Amniotic stem cell (primary cell): ENCODE measurements at places on chromosomes 5 and 9.

DNA sequence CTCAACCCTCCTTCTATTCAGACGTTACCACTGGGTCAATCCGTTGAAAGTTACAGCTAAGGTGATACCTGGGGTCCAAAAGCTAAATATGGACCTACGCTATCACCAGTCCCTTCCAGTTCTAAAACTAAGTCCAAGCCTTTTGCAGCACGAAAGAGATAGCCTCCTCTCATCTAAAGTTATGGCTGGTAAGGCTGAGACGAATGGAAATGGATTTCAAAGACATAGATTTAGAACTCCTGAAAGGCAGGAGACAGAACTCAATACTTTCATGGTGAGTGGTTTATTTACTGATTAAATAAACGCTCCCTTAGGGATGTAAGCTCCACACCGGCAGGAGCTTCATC lies 751 bp upstream of the RIC1 start:
- DNase-seq, result no peak

- no peak for DNase-seq
Measured at GRCh38 chr9:16625811-16626210, 244.7 kb downstream of the BNC2 start.

DNA sequence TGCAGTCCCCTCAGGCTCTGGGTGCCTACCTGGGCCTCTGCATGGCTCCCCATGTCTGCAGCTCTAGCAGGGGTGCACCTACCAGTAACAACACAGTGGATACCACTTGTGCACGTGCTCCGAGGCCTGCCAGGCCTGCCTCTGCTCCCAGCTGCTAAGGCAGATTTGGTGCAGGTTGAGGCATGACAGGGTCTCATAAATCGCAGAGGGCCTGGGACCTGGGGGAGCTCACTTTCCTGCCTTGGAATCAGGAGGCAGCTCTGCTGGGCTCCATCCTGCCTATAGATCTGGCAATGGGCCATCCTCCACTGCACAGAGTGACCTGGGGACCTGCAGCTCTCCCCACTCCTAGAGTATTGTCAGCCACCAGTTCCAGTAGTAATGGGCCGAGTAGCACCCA lies 121.9 kb upstream of the CXCL14 start:
- no peak for DNase-seq

- no peak for DNase-seq
Measured at GRCh38 chr9:126805554-126806262, 868 bp downstream of the ZBTB43 start.

- DNase-seq, result no peak
Measured at GRCh38 chr9:114220061-114220541, 64.8 kb downstream of the COL27A1 start.
